ENCODE measurements at places on chromosomes 3 and 15.

DNA sequence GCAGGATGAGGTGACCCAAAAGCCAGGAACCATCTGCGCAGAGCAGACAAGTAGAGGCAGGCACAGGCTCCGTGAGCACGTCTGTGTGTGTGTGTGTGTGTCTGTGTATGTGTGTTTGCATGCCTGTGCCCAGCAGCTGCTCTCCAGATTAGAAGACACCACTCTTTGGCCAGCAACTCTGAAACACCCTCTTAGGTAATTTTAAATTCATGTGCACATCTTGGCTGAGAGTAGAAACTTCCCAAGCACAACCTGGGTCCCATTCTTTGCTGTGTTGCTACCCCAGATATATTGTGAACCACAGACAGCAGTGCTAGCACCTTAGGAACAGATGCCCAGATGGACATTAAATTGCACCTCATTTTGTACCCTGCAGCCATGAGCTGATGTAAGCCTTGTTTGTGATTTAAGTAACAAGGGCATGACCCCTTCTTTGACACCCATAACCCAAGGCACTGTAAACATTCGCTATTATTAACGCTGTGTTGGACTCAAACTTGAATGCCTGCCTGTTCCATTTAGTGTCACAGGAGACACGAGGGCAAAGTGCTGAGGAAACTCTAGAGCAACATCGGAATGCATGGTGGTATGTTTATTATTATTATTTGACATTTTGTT lies at the start of gene FILIP1L:
Gene FILIP1L (minus strand): TSS at position 89 of the 618 bp plus-strand sequence.
- no peak for DNase-seq

- no peak for DNase-seq
Measured at GRCh38 chr3:17006132-17006852, 121.5 kb downstream of the PLCL2 start.

DNA sequence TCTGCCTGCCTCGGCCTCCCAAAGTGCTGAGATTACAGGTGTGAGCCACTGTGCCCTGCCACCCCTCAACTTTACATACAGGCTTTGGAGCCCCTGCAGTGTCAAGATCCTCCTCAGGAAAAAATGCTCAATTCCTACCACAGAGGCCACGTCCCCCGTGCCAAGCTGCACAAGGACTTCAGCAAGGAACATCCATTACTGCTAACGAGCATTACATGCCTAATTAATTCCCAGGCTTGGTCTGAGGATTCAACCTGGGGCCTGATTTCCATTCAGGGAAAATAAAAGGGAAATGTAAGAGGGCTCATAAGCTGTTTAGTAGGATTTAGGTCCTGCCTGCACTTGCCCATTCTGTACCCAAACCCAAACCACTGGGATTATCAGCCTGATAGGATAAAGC lies 161.4 kb downstream of the RAB11A start:
- DNase-seq: no peak

DNA sequence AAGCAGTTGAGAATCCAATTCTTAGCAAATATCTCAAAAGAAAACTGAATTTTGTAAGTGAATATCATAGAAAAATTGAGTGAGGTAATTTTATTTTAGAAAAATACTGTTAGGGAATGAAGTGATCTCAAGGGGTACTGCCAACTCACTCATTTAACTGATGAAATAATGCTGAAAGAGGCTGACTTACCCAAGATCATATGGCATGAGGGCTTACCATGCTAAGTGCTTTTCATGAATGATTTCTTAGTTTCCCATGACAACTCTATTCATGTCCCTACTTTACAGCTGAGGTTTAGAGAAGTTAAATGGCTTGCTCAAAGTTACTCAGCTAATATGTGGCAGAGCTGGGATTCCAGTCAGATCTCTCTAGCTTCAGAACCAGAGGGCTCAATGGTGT lies 30.6 kb downstream of the CCDC14 start:
- DNase-seq: no peak

DNA sequence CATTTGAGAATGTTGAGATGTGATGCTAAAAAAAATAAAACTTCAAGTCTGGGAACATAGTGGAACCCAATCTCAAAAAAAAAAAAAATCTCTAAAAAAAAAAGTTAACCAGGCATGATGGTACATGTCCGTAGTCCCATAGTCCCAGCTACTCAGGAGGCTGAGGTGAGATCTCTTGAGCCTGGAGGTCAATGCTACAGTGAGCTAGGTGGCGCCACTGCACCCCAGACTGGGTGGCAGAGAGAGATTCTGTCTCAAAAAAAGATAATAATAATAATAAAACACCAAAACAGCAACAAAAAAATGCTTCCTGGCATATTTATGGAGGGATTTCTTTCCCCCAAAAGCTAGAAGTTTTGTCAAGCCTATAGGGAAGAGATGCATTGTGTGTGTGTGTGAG lies 361.6 kb downstream of the ROBO1 start:
- no peak for DNase-seq

All from stimulated activated CD4-positive, alpha-beta T cell treated with anti-CD3 and anti-CD28 coated beads, Interleukin-1b, Interleukin-23, amount 100 ng/mL, for 1 hour (primary cell).